ENCODE measurements at places on chromosomes 13 and 19.

DNA sequence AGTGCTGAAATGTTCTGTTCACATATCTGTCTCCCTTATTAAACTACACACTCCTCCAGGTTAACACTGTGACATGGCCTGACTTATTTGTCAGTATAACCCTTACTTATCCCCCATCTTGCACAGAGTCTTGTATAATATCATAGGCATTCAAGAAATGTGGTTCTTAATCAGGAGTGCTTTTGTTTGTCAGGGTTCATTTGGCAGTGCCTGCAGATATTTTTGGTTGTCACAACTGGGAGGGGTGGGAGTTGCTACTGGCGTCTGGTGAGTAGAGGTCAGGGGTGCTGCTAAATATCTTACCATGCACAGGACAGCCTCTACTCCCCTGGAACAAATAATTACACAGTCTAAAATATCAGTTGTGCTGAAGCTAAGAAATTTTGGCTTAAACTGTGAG lies 20.4 kb upstream of the OBI1 start:
- no peak for DNase-seq

- no peak for DNase-seq
These were observed 560.2 kb upstream of the SPRY2 start for GRCh38 chr13:80901111-80901510.

GRCh38 chr19:32651729-32652140 lies 23.2 kb downstream of the ANKRD27 start:
- DNase-seq = no peak

DNA sequence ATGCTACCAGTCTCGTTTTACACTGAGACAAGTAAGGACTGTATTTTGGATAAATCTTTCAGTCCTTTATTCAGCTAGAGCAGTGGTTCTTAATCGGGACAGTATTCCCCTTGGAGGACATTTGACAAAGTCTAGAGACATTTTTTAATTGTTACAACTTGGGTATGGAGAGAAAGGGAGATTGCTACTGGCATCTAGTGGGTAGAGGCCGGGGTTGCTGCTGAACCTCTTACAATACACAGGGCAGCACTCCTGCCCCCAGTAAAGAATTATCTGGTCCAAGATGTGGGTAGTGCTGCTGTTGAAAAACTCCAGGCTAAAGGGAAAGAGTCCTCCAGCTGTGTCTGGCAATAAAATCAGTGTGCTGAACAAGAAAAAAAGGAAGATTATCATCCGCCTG lies 334.8 kb downstream of the SLC7A1 start:
- no peak for DNase-seq

GRCh38 chr13:36850790-36851438 lies 31.9 kb downstream of the RFXAP start:
- no peak for DNase-seq

DNA sequence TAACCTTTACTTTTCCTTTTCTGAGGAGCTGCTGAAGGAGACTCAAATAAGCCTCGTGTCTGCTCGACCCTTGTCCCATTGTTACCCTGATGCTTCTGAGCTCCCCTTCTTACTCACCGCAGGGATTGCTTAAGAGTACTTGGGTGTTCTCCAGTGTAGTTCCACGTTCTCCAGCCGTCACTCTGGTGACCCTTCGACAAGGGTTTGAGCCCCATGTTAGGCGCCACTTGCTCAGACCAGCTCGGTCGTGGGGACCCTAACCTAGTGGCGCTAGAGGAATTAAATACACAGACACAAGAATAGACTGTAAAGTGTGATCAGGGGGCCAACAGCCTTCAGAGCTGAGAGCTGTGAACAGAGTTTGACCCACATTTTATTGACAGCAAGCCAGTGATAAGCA lies 10.3 kb downstream of the ZNF480 start:
- no peak for DNase-seq

- no peak for DNase-seq
These were observed 30.2 kb downstream of the CRTC1 start for GRCh38 chr19:18713550-18714117.

DNA sequence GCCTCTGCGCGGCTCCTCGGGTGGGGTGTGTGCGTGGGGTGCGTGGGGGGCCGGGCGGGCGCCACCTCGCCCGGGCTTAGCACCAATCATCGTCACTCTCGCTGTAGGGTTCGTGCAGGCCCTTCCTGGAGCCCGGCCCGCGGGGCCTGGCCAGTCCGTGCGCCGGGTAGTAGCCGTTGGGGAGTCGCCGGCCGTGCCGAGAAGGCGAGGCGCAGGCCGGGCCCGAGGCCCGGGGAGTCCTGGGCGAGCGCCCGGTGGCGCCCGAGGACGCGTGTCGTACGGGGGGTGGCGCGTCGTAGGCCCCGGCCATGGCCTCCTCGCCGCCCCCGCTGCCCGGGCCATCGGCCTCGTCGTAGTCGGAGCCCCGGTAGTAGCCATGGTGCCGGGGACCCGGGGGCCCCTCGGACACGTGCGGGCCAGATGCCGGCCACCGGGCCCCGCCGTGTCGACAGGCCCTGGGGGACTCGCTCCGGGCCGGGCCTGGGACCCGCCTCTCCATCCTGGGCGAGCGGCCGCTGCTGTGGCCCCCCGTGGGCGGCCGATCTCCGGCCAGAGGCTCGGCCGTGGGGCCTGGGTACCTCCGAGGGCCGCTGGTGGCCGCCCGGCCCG lies 57.1 kb downstream of the IER2 start:
- no peak for DNase-seq

- no peak for DNase-seq
These were observed 131.0 kb downstream of the DLEU7 start for GRCh38 chr13:50712456-50712855.

DNA sequence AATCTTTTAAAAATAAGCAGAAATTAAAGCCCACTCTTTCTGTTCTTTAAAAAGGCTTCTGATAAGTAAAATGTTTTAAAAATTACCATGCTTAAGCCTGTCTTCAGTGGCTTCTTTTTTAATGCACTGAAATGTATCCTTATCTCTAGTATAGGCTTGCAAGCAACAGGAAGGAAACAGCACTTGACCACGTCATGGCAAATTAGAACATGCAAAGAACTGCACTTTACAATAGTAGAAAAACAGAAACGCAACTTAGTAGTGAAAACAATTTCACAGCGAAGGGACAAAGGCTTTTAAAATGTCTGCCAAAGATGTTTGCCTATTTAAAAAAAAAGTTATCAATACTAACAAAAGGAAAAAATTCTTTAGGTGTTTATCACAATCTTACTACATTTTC lies 36.3 kb downstream of the ELF1 start:
- peak; percentile 31 for DNase-seq

- no peak for DNase-seq
These were observed at the start of gene C5AR1 for GRCh38 chr19:47309608-47310007. TSS of gene C5AR1 (plus strand) at chr19:47309861. CDS start at chr19:47309896, 35 bp downstream.

DNA sequence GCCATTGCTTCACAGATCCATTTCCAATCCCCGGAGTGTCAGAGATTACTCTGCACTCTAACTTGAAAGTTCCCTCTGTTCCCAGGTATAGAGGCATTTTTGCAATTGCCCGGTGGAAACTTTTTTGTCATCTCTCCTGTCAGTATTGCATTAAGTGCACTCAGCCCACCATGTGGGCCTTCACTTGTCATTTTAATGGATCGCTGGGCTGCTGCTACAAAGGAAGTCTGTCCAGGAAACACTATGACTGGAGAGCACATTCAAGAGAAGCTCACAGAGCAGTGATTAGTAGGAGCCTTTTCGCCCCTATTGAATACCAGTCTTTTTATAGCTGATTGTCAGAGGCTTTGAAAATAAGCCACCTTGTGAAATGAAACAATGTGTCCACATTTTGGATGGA lies 180.9 kb downstream of the B3GLCT start:
- DNase-seq = no peak

DNA sequence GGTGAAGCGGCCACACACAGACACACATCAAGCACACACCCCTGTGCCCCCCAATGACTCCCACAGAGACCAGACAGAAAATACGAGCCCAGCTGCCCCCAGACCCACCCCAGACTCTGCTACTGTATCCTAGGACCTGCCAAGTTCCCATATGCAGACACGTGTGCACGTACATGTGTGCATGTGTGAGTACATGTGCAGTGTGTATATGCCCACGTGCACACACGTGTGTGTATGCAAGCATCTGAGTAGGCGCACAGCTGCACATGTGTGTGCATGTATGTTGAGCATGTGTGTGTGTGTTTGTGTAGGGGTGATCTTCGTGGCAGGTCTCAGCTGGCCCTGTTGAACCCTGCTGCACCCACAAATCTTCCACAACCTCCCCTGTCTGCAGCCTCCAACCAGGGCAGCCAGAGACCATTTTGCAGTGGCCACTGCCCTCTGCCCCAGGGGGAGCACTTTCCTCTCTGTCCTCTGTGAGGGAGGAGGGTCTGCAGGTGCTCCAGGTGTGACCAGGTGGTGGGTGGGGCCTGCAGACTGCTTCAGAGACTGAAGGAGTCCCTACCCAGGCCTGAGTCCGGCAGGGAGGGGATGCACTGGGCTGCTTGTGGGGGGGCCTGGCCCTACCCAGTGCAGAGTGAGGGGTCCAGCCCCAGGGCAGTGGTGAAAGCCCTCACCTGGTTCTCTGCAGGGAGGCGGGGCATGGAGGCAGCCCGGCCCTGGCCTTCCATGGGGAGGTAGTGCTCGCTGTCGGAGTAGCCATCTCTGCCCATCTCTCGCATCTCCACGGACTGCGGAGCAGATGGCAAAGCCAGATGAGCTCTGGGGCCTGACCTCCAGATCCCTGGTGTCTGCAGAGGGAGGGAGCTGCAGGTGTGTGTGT lies 61.5 kb downstream of the IER2 start:
- DNase-seq = no peak
